ENCODE measurements at places on chromosomes 6 and 20. TPM values are rescaled to one million over a fixed set of nuclear protein-coding genes. Genes with fewer than 3 reads are reported as not detected.

The KIF6 gene
- total RNA-seq = not detected

GRCh38 chr6:144437105-144437504 lies 152.0 kb downstream of the UTRN start:
- no peaks in the 10 kb centered on the region for H3K27me3 ChIP-seq
- no peak for DNase-seq
- no peak overlapping the region for H3K4me3 ChIP-seq
- H3K27ac ChIP-seq = no peak overlapping the region
- no peaks in the 10 kb centered on the region for H3K4me1 ChIP-seq
- peaks cover 63% of the 10 kb centered on the region for H3K36me3 ChIP-seq

- no peak overlapping the region for H3K27ac ChIP-seq
- H3K4me1 ChIP-seq = no peaks in the 10 kb centered on the region
- DNase-seq = no peak
- no peak overlapping the region for H3K4me3 ChIP-seq
Observed at GRCh38 chr6:48016020-48016755, 94.8 kb downstream of the PTCHD4 start.

DNA sequence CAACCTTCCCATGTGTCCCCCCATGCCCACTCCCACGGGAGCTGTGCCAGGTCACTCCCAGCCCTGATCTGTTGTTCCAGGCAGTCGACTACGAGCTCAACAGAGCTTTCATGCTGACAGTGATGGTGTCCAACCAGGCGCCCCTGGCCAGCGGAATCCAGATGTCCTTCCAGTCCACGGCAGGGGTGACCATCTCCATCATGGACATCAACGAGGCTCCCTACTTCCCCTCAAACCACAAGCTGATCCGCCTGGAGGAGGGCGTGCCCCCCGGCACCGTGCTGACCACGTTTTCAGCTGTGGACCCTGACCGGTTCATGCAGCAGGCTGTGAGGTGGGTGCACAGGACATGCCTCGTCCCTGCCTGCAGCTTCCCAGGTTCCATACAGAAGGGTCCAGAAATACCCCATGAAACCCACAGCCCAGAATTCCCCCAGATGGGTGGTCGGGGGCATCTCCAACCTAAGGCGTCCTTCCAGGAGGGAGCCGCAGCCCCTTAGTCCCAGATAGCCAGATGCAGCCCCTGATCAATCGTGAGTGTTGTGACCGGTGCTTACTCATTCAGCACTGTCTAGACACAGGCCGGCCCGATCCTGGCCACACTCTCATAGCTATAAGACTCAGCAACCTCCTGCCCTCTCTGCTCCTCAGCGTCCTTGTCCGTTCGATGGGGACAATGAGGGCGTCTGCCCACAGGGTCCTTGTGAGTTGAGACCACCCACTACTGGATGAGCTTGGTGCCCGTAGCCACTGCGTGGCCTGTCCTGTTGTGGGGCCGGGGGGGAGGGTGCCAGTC lies 142.1 kb downstream of the TAF4 start:
- H3K27ac ChIP-seq = no peak overlapping the region
- H3K4me1 ChIP-seq = no peaks in the 10 kb centered on the region
- no peaks in the 10 kb centered on the region for H3K27me3 ChIP-seq
- no peak overlapping the region for H3K4me3 ChIP-seq
- H3K36me3 ChIP-seq = no peaks in the 10 kb centered on the region
- no peak for DNase-seq

- no peaks in the 10 kb centered on the region for H3K27me3 ChIP-seq
- peaks cover 28% of the 10 kb centered on the region for H3K4me1 ChIP-seq
- H3K4me3 ChIP-seq = peak within 1 kb of the TSS; percentile 96
- peak within 1 kb of the TSS; percentile 69 for H3K27ac ChIP-seq
Observed at GRCh38 chr20:5749952-5750779, at the start of gene SHLD1. SHLD1 (plus strand) TSS chr20:5750401; CDS start chr20:5772866, 22,465 bp downstream.

GRCh38 chr6:146850238-146850896 lies 251.6 kb downstream of the ADGB start:
- H3K27ac ChIP-seq = no peak overlapping the region
- no peak for DNase-seq
- no peaks in the 10 kb centered on the region for H3K27me3 ChIP-seq
- H3K4me1 ChIP-seq = no peaks in the 10 kb centered on the region
- H3K36me3 ChIP-seq = no peaks in the 10 kb centered on the region
- no peak overlapping the region for H3K4me3 ChIP-seq

DNA sequence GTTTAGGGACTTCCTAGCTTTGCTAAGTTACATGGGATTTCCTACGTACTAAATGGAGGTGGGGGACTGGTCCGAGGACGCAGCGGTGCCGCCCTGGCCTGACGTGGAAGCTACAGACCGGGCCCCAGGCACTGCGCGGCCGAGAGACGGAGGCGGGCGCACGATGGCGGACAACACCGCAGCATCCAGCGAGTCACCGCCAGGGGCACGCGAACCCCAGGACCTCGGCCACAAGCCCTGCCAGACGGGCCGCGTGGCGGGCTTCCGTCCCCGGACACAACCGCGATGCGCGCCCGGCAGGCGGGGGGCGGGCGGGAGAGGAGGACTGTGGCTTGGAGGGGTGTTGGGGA lies 1516.9 kb upstream of the DEFB115 start:
- no peaks in the 10 kb centered on the region for H3K4me1 ChIP-seq
- no peak for DNase-seq
- no peak overlapping the region for H3K27ac ChIP-seq
- no peaks in the 10 kb centered on the region for H3K36me3 ChIP-seq
- H3K27me3 ChIP-seq = no peaks in the 10 kb centered on the region

The ADGRF5 gene
- not detected for total RNA-seq

The SYCP2 gene
- 5.4 TPM for total RNA-seq

DNA sequence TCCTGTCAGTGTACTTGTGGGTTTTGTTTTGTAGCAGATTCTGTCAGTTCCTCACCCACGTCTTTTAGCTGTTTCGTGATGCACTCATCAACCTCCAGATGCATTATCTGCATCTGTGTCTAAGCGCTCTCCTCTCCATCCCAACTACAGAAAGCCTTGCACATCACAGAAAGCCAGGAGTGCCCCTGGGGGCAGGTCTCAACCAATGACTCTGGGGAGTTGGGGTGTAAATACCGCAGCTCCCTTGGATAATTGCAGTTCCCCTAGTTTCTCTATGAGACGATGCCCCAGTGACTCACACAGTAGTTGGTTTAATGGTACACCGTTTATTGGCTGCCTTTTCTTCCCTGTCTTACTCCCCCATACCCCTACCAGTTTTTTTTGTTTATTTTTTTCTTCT lies 158.1 kb downstream of the SOX4 start:
- no peak overlapping the region for H3K27ac ChIP-seq
- no peak for DNase-seq
- no peak overlapping the region for H3K4me3 ChIP-seq
- H3K36me3 ChIP-seq = no peaks in the 10 kb centered on the region
- no peaks in the 10 kb centered on the region for H3K27me3 ChIP-seq
- no peaks in the 10 kb centered on the region for H3K4me1 ChIP-seq

The PAK5 gene
- not detected for total RNA-seq

DNA sequence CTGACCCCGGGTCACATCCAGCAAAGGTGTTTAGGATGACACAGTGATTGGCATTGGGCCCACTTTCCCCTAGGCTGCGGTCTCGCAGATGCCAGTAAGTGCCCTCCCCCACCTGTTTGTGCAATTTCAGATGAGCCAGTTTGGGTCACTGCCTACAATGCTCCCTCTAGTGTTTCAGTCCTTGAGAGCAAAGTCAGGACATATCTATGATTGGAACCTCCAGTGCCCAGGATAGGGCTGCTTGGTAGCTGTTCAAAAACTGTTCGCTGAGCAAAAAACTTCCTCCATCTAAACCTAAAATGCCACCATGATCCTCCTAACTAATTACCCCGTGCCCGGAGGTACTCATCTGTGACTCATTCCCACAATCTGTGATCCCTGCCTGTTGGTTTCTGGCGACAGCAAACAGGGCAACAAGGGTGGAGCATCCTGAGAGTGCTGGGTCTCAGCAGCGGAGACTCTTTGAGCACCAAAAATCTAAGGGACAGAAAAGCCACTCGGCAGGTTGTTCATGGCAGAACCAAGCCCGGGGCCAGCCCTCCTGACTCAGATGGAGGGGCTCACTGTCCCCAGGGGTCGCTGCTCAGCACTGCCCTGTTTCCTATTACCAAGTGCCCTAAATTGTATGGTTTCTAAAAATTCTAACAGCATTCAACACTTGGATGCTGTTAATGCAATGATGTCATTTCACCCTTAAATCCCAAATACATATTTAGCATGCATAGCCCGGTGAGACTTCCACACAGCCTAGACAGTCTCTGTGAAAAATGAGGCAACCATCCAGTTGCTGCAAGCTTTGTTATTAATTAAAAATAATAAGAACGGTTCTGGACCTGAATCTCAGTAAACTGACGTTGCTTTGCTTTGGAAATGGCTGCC lies 5.0 kb downstream of the VSX1 start:
- no peak overlapping the region for H3K27ac ChIP-seq
- peaks cover 36% of the 10 kb centered on the region for H3K27me3 ChIP-seq
- H3K36me3 ChIP-seq = no peaks in the 10 kb centered on the region
- H3K4me1 ChIP-seq = peaks cover 12% of the 10 kb centered on the region
- no peak overlapping the region for H3K4me3 ChIP-seq
- DNase-seq = no peak

The GABRR1 gene
- not detected for total RNA-seq

GRCh38 chr20:58056021-58056591 lies 172.3 kb downstream of the ANKRD60 start:
- H3K27me3 ChIP-seq = no peaks in the 10 kb centered on the region
- DNase-seq = no peak
- no peak overlapping the region for H3K27ac ChIP-seq
- no peaks in the 10 kb centered on the region for H3K36me3 ChIP-seq

DNA sequence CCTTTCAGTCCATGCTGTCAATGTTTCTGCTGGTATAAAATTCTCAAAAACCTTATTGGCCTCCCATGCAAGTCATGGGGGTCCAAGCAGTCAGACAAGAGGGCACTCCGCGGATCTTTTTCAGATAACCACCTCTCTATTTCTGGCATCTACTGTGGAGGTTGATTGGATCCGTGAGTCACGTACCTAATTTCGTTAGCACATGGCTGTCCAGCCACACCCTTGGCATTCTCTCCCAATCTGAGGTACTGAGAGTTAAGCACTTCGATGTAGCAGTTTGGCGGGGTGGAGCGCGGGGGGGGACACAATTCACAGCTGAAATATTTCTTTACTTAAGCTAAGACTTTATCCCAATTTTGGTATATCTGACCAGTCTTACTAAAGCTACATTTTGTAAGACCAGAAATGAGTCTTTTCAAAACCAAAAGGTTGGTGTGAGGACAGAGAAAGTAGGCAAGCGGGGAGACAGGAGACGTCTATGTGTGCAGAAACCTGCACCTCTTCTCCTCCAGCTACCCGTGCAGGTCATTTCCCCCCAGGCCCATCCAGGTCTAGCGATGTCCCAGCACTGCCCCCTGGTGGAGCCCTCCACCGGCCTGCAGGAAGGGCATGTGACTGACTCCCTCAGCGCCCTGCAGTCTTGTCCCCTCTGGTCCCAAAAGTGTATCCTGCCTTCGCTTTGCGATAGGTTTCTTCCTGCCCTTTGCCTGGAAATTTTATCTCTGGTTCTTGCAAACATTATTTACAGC lies 113.1 kb downstream of the ADAT2 start:
- H3K36me3 ChIP-seq = no peaks in the 10 kb centered on the region
- peak; percentile 29 for DNase-seq
- no peak overlapping the region for H3K27ac ChIP-seq

DNA sequence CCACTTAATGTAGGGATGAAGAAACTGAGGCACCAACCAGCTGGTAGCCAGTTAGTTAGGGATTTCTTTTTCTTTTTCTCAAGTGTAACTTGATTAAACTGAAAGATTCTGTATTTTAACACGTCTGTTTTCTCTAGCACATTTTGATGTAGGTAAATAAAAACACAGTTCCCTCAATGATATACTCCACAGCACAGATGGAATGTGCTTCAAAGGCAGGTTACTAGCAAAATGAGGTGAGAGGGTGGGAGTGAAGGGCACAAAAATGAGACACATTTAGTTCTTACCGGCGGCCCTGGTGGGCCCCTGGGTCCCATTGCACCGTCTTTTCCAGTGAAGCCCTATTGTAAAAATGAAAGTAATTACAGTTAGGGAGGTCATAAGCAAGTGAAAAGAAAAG lies 108.9 kb downstream of the COL12A1 start:
- no peak overlapping the region for H3K27ac ChIP-seq
- H3K27me3 ChIP-seq = no peaks in the 10 kb centered on the region
- no peaks in the 10 kb centered on the region for H3K36me3 ChIP-seq
- no peak overlapping the region for H3K4me3 ChIP-seq
- DNase-seq = no peak

The NSFL1C gene
- total RNA-seq = 65.8 TPM
